Posterior cingulate gyrus (tissue), 11 donors: ENCODE measurements at places on chromosomes 1 and 21.

GRCh38 chr1:112533029-112533428 lies 24.3 kb downstream of the WNT2B start:
- DNase-seq = no peak

GRCh38 chr1:26553942-26554682 lies 24.6 kb downstream of the RPS6KA1 start:
- DNase-seq = peak; percentile 65

DNA sequence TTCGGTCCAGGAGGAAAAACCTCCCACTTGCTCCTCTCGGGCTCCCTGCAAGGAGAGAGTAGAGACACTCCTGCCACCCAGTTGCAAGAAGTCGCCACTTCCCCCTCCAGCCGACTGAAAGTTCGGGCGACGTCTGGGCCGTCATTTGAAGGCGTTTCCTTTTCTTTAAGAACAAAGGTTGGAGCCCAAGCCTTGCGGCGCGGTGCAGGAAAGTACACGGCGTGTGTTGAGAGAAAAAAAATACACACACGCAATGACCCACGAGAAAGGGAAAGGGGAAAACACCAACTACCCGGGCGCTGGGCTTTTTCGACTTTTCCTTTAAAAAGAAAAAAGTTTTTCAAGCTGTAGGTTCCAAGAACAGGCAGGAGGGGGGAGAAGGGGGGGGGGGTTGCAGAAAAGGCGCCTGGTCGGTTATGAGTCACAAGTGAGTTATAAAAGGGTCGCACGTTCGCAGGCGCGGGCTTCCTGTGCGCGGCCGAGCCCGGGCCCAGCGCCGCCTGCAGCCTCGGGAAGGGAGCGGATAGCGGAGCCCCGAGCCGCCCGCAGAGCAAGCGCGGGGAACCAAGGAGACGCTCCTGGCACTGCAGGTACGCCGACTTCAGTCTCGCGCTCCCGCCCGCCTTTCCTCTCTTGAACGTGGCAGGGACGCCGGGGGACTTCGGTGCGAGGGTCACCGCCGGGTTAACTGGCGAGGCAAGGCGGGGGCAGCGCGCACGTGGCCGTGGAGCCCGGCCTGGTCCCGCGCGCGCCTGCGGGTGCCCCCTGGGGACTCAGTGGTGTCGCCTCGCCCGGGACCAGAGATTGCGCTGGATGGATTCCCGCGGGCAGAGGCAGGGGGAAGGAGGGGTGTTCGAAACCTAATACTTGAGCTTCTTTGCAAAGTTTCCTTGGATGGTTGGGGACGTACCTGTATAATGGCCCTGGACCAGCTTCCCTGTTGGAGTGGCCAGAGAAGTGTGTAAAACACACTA lies 45.3 kb downstream of the MRPL39 start:
- peak; percentile 11 for DNase-seq

- no peak for DNase-seq
These were observed 52.7 kb downstream of the ELF3 start for GRCh38 chr1:202063093-202063492.

DNA sequence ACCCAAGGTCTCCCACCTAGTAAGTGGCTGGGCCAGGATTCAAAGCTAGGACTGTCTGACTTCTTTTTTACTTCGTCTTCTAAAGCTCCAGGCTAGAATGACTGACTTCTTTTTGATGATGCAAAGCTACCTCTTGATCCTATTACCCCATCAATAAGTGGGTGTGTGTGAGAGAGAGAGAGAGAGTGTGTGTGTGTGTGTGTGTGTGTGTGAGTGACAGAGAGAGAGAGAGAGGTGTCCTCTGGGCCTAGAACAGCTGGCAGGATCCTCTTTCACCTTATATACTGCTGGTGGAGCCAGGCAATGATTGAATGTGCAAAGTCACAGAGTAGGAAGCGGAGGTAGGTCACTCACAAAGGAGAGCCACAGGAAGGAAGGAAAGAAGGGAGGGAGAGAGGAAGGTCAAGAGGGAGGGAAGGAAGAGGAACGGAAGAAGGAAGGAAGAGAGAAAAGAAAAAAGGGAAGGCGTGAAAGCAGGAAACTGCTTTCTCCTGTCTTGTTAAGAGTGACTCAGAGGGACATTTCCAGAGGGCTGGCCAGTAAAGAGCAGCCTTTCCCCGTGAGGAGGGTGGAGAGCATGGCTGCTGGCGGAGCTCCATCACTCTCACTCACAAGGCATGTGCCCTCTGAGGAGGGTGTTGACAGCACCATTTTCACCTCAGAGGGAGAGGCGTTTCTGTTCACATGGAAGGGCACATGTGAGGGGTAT lies 68.9 kb downstream of the CDC7 start:
- no peak for DNase-seq

DNA sequence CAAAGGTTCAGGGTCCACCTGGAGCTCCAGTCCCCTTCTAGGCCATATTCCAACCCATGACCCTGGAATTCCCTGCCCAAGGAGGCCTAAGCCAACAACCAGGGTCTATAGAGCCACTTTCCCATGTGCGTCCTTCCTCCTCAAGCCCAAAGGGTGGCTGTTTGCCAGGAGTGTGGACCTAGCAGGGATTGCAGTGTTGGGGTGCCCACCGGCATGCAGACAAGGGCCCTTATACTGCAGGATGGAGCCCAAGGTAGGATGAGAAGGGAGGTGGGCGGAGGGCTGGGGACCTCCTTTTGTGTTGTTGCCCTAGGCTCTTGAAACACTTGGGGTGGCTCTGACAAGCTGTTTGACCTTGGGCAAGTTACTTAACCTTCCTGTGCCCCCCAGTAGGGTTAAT lies 19.7 kb upstream of the ADGRB2 start:
- no peak for DNase-seq

GRCh38 chr1:48251323-48251722 lies 28.8 kb downstream of the SLC5A9 start:
- DNase-seq = no peak

DNA sequence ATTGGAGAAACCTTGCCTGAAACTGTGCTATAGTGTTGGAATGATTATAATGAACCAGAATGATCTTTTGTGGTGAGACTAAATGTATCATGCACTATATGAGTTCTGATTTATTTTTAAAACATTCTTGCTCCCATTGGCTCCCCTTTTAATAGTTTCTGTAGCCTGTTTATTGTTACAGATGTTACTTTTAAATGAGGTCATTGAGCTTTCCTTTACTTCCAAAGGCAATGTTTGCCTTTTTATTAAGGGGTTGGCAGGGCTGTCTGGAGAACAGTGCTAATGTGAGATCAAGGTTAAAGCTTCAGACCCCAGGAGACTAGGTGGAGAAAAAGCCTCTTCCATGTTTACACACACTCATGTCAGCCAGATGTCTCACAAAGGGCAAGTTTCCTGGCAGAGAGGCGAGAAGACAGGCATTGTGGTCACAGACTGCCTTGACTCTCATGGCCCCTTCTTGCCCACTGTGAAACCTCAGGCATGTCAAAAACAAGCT lies 120.6 kb upstream of the RAVER2 start:
- no peak for DNase-seq

DNA sequence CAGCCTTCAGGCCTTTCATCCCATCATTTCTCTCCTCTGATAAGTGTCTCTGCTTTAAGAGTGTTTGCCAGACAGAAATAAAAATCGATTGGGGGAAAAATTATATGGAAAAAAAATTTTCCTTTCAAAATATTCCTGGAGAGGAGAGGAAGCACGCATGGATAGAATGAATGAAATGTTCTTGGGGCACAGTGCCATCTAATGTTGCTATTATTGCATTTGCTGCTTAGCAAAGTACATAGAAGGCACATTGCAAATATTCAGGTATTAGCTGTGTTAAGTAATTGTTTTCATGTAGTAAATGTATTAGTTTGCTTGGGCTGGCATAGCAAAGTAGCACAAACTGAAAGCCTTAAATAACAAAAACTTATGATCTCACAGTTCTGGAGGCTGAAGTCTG lies 18.1 kb downstream of the B3GALT5 start:
- no peak for DNase-seq

- DNase-seq = no peak
These were observed 2.9 kb upstream of the PRAMEF12 start for GRCh38 chr1:12770620-12771019.

DNA sequence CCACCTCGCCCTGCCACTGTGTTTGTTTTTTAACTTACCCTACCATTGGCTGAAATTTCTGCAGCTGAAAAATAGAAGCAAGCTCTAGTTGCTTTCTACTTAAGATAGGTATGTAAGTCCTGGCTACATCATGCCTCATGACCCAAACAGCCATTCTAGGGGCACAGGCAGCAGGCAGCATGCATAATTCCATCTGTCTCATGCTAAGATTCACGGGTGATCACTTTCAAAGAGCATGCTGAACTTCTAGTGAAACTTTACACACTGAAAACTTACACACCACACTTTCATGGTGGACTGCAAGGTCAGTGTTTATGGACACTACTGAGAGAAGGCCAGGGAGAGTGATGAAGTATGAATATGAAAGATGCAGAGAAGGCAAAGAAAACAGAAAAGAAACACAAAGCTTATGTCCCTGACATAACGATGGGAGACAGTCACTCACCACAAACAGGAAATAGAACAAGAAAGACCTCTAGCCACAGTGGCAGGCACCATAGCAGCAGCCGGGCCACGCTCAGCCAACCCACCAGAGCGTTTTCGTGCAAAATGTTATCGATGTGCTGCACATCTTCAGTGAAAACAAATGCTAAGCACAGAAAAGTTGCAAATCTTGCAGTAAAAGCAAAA lies 102.3 kb upstream of the TIAM1 start:
- no peak for DNase-seq

- DNase-seq = no peak
These were observed 7.8 kb downstream of the TBX19 start for GRCh38 chr1:168288311-168289052.

DNA sequence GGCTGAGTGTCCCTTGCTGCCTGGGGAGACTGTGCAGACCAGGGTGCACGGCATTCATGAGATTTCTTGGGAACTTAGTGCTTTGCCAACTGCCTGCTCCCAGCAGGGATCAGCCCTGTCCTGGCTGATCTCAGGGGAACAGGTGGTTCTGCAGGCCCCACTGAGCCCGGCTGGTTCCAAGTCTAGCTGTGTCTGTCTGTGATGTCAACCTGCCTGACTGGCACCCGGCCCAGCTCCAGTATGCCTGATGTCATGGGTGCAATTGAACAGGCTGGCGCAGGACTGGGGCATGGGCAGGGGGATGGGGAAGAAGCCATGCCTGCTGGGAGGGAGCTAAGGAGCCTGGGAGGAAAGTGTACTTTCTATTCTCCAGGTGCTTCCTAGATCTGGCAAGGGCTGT lies 227.1 kb downstream of the GRIK3 start:
- no peak for DNase-seq

GRCh38 chr1:188224263-188224662 lies 1395.5 kb downstream of the PLA2G4A start:
- DNase-seq = no peak

DNA sequence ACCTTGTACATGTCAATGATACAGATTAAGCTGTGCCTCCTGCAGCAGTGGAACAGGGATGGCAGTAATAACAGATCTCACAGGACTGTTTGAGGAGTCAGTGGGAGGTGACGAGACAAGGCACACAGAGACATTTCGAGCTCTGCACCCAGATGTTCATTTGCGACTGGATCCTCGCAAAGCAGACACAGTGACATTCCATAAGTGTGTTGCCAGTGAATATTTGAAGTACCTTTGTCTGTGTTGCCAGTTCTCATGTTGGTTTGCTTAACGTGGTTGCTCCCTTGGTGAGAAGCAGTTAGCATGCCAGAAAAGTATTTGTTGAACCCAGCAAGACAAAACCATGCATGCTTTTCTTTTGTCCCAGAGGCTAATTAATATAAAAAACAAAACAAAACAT lies 67.0 kb downstream of the NID1 start:
- DNase-seq = no peak

- no peak for DNase-seq
These were observed 91.8 kb upstream of the GJB5 start for GRCh38 chr1:34663031-34663430.

GRCh38 chr1:155085504-155086127 lies 7.0 kb downstream of the EFNA3 start:
- DNase-seq = no peak

GRCh38 chr1:71170925-71171324 lies 90.1 kb upstream of the ZRANB2 start:
- DNase-seq = no peak

- DNase-seq = no peak
These were observed 1.6 kb upstream of the DYRK3 start for GRCh38 chr1:206633708-206634121.

DNA sequence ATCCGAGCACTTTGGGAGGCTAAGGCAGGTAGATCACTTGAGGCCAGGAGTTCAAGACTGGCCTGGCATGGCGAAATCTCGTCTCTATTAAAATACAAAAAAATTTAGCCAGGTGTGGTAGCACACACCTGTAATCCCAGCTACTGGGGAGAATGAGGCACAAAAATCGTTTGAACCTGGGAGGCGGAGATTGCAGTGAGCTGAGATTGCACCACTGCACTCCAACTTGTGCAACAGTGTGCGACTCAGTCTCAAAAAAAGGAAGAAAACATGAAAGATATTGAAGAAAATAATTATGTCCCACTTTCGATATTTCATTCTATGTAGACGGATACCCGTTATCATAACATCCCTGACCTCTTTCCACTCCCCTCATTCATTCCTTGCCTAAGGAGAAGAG lies 19.2 kb downstream of the TUT4 start:
- DNase-seq = no peak

DNA sequence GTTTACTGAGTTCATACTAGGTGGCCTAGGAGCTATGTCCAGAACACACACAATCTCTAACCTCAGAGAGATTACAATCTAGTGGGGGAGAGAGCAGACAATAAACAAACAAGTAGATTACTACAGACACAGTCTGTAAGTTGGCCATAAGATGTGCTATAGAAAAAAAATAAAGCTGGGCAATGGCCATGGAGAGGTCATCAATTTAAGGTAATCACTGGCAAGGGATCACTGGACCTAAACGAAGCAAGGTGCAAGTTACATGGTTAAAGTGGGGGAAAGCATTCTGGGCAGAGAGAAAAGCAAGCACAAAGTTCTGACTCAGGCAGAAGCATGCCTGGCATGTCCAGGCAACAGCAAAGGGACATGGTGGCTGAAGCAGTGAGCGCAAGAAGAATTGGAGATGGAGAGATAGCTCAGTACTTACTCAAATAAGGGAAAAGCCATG lies 147.0 kb downstream of the RERE start:
- no peak for DNase-seq

- no peak for DNase-seq
These were observed 68.6 kb upstream of the ERRFI1 start for GRCh38 chr1:8094481-8095241.

GRCh38 chr1:58524353-58524945 lies 22.1 kb downstream of the OMA1 start:
- DNase-seq = no peak

- DNase-seq = no peak
These were observed 284.8 kb downstream of the HLX start for GRCh38 chr1:221164029-221164428.

DNA sequence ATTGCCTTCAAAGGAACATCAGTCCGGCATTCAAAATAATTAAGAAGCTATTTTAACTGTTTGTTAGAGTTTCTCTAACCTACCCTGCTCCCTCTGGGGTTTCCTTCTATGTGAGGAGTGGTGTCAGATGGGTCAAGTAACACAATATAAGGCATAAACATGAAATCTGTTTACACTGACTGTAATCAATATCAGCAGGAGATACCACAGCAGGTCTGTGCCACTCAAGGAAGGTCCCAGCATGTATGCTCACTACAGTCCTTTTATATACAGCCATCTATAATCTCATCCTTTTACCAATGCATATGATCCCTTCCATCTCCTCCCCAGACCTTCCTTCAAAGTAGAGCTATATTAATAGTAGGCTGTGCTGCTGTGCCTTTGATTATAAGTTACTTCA lies 25.4 kb downstream of the EEIG2 start:
- no peak for DNase-seq
